ENCODE measurements at places on chromosomes 11 and 22.

- DNase-seq, result no peak
Observed at GRCh38 chr11:22930816-22931594, 70.7 kb upstream of the CCDC179 start.

DNA sequence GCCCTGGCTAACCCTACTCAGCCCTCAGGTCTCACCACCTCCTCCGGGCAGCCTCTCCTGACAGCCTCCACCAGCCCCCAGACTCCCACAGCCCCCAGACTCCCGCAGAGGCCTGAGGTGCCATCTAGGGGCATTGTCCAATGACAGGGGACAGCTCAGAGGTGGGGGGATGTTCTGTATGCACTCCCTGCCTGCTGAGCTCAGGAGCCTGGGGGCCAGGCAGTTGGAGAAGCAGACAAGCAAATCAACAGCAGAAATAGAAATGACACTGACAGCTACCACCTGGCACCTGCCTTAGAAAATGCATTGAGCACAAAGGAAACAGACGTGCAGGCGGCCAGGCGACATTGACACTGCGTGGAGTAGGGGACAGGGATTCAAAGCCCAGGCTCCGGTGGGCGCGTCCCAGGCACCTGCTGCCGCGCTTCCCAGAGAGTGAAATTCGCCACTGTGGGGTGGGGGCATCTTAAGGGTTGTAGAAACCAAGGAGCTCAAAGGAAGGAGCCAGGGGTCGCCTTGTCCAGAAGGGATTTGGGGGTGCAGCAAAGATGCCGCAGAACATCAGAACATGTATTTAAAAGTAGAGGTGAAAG lies 22.5 kb upstream of the WNT7B start:
- DNase-seq, result no peak

GRCh38 chr11:2327032-2327431 lies 25.2 kb downstream of the TSPAN32 start:
- no peak for DNase-seq

GRCh38 chr11:55791606-55792005 lies 3.8 kb upstream of the OR5D14 start:
- no peak for DNase-seq

- DNase-seq, result no peak
Observed at GRCh38 chr11:44876194-44876723, 74.4 kb downstream of the TP53I11 start.

GRCh38 chr11:67453816-67454732 lies 1.1 kb upstream of the CABP4 start:
- no peak for DNase-seq

DNA sequence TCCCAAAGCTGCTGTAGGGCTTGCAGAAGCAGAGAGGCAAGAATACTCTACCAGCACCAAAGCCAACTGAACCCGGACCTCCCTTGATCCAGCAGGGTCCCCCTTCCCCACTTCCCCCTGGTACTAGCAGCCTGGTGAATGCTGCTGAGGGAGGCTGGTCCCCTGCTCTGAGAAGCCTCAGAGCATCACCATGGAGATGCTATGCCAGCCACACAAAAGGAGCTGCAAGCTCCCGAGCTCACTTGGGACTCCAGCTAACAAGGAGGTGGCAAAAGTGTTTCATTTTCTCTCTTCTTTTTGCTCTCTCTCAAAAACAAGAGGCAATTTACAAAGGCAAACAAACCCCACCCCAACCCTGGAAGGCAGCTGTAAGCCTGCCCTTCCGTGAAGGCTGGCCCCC lies 509.8 kb downstream of the BUD13 start:
- no peak for DNase-seq

GRCh38 chr22:23523713-23524112 lies 56.4 kb downstream of the IGLL1 start:
- no peak for DNase-seq

DNA sequence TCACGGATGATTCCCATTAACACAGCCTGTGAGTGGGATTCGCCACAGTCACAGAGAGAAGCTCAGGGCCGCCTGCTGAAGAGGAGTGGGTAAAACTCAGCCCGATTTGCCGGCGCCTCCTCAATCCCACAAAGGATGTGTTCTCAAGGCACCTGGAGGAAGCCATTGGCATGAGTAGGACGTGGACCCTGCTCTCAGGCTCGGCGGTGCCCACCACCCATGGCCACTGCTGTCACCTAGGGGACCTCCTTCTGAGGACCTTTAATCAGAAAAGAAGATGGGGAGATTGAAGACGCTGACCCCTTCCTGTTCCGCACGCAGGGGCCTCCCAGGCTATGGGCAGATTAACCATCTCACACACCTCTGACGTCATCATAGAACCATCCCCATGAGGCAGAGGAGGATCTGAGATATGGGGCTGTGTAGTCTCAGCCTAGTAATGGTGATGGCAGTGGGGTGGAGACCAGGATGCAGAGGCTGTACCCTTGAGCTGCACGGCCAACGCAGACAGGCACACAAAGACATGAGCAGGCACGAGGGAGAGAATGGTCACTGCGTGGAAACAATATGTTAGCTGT lies 571.8 kb downstream of the BRD1 start:
- no peak for DNase-seq

DNA sequence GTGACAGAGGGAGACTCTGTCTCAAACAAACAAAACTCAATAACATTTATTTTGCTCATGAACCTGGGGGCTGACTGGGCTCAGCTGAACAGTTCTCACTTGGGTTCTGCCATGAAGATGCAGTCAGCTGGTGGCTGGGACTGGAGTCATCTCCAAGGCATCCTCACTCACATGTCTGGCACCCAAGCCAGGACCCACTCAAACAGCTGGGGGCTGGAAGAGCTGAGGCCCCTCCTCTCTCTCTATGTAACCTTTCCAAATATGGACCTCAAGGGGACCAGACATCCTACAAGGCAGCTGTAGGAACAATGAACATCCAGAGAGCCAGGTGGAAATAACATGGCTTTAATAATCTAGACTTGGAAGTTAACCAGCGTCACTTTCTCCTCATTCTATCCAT lies 16.8 kb downstream of the HSPA8 start:
- no peak for DNase-seq

- DNase-seq, result no peak
Observed at GRCh38 chr22:26546282-26546681, 34.0 kb upstream of the TFIP11 start.

GRCh38 chr22:29842740-29843139 lies 4.7 kb upstream of the ASCC2 start:
- DNase-seq, result peak; percentile 94

GRCh38 chr11:111878385-111878848 lies 548 bp downstream of the FDXACB1 start:
- no peak for DNase-seq

GRCh38 chr11:97751405-97751804 lies 1269.3 kb upstream of the CNTN5 start:
- no peak for DNase-seq

DNA sequence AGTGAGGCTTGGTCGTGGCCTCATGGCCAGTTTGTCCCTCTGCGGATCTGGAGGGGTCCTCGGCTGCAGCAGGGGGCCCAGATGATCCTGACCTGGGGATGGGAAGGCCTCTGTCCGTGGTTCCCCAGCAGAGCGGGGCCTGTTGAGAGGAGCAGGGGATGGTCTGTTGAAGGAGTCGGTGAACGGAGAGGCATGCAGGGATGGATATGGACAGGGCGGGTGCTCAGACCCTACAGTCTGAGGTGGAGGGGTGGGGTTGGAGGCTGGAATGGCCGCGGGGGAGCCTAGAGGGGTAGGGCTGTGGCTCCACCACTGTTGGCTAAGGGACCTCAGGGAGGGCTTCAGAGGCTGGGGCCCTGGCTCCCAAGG lies 33.8 kb downstream of the RTN4R start:
- no peak for DNase-seq

GRCh38 chr22:48256041-48256739 lies 1493.7 kb downstream of the TBC1D22A start:
- no peak for DNase-seq

GRCh38 chr11:43942662-43943371 lies 380 bp downstream of the C11orf96 start:
- peak; percentile 35 for DNase-seq

GRCh38 chr11:70481625-70482528 lies 83.5 kb downstream of the CTTN start:
- DNase-seq, result peak; percentile 89

DNA sequence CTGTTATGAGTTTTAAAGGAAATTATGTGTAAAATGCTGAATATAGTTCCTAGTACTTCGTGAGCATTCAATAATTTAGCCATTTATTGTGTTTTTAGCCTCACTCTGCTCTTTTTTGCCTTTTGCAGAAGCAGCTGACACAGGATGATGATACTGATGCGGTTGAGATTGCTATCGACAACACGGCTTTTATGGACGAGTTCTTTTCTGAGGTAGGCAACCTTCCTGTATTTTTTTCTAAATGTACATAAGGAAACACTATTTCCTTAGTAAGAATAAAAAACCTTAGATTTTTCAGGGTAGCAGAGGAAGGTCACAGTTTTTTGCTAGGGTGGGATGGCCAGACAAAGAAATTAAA lies 17.9 kb downstream of the STX3 start:
- no peak for DNase-seq

DNA sequence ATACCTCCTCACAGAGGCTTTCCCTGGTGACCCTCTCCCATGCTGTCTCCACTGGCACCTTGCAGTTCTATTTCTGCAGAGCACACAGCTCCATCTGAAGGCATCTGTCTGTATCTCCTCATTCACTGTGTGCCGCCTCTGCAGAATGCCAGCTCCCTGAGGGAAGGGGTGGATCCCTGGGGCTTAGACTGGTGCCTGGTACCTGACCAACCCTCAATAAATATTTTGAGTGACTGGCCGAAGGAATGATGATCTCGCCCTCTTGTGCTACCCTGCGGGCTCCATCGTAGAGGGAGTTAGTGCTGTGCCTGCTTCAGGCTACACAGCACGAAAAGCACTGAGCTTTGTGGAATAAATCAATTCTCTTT lies 1.6 kb downstream of the CBX7 start:
- no peak for DNase-seq

DNA sequence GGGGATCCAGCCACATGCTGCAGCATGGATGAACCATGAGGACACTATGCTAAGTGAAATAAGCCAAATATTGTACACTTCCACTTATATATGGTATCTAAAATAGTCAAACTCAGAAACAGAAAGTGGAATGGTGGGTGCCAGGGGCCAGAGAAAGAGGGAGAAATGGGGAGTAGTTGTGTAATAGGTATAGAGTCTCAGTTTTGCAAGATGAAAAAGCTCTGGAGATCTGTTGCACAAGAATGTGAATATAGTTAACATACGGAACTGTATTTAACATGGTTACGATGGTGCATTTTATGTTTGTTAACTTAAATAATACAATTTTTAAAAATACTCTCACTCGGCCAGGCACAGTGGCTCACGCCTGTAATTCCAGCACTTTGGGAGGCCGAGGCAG lies 21.2 kb downstream of the GDPD5 start:
- no peak for DNase-seq

GRCh38 chr11:119572481-119573424 lies 149.8 kb upstream of the THY1 start:
- DNase-seq, result no peak

Measured in ELR (cell line).